A172 (cell line): ENCODE measurements at places on chromosomes 3 and 15.

- DNase-seq = no peak
Measured at GRCh38 chr3:126019683-126020082, 50.7 kb downstream of the ROPN1B start.

DNA sequence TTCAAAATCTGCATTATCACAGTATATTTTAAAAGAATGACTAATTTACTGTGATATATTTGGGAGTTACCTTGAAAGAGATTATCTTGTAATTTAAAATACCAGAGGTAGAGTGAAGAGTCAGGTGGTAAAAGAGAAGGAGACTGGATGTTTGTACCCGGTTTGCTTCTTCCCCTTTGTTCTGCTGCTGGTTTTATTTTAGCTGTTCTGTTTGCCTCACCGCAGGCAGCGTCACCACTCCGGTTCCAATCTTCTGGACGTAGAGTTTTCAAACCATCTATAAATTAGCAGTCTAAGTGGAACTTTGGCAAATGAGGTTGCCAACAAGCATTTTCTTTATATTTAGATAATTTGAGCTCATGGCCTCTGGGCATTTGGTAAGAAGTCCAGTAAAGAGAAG lies 38.2 kb downstream of the PPARG start:
- DNase-seq = no peak

DNA sequence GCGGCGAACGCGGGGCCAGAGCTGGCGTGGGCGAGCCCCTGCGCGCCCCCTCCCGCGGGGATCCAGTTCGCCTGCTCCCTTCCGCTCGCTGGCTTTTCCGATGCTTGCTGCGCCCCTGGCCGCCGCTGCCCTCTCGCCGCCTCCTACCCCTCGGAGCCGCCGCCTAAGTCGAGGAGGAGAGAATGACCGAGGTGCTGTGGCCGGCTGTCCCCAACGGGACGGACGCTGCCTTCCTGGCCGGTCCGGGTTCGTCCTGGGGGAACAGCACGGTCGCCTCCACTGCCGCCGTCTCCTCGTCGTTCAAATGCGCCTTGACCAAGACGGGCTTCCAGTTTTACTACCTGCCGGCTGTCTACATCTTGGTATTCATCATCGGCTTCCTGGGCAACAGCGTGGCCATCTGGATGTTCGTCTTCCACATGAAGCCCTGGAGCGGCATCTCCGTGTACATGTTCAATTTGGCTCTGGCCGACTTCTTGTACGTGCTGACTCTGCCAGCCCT lies 721 bp downstream of the P2RY1 start:
- no peak for DNase-seq

DNA sequence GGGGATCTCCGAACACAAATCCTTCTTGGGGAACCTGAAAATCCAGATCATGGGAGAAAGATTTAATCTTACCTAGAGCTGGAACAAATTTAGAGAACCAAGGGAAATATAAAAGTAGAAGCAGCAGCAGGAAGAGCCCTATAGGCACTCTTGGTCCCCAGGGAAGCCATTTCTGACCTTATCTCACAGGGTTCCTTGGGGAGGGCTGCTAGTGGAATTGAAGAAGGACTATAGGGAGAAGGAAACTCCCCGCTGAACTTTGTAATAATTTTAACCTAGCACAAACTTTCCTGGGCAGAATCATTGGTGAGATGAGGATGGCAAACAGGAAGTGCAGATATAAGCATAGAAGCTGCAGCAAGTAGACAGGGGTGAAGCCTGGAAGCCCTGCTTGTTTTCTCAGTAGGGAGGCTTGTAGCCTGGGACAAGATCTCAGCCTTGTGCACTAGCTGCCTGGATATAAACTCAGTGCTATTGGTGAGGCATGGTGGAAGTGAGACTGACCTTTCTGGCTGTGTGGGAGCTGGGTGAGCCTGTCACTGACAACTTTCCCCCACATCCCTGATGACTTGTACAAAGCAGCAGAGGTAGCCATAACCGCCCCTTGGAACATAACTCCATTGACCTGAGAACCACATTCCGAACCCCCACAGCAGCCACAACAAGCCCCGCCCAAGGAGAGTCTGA lies 343.0 kb upstream of the TGFBR2 start:
- DNase-seq = no peak

- no peak for DNase-seq
Measured at GRCh38 chr3:16103472-16103871, 71.0 kb upstream of the GALNT15 start.

GRCh38 chr3:173138026-173138425 lies 3.0 kb downstream of the SPATA16 start:
- no peak for DNase-seq
